Stimulated activated CD8-positive, alpha-beta memory T cell treated with anti-CD3 and anti-CD28 coated beads, Interleukin-7, amount 100 ng/mL, for 24 hours (primary cell): ENCODE measurements at places on chromosomes 2 and 18.

- DNase-seq: no peak
Observed at GRCh38 chr2:129757366-129757914, 222.0 kb upstream of the RAB6C start.

DNA sequence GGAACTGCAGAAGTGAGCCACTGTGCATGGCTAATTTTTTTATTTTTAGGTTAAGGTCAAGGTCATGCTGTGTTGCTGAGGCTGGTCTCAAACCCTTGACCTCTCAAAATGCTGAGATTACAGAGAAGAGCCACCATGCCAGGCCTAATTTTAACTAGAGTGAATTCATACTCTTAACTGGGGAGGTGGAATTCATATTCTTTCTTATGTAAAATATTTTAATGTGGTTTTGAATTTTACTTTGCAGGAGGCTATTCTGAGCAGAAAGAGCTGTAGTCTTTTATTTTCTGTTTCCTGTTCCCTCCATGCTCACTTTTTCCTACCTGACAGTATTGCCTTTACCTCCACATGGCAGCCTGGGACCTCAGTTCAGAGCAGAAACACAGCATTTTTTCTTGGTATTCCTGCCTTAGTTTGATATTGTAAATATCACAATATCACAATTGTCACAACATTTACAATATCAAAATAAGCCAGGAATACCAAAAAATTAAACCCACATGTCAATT is 37.1 kb upstream of the CCNYL1 start:
- no peak for DNase-seq

- DNase-seq: no peak
Observed at GRCh38 chr18:43526426-43527145, 249.3 kb upstream of the SYT4 start.

DNA sequence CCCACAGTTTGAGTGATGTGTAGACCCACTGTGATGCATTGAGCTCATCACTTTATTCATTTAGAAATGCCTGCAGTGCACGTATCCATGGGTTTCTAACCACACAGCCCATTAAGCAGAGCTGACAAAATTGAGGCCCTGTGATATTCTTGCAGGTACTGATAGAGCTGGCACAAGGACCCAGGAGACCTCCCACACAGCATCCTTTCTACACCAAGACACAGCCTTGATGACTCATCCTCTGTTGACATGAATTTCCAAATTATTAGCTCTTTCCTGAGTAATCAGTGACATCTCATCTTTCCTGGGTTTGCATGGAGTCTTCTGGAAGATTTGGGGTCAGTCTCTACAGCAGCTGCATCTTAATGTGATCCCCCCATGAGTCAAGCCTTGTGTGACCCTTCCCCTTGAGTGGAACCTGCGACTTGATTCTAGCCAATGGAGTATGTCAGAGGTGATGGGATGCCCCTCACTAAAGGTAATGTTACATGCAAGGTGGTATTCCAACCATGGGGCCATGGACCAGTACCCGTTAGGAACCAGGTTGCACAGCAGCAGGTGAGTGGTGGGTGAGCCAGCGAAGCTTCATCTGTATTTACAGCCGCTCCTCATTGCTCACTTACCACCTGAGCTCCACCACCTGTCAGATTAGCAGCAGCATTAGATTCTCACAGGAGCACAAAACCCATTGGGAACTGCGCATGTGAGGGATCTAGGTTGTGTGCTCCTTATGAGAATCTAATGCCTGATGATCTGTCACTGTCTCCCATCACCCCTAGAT is 181.1 kb upstream of the ARL4C start:
- no peak for DNase-seq

DNA sequence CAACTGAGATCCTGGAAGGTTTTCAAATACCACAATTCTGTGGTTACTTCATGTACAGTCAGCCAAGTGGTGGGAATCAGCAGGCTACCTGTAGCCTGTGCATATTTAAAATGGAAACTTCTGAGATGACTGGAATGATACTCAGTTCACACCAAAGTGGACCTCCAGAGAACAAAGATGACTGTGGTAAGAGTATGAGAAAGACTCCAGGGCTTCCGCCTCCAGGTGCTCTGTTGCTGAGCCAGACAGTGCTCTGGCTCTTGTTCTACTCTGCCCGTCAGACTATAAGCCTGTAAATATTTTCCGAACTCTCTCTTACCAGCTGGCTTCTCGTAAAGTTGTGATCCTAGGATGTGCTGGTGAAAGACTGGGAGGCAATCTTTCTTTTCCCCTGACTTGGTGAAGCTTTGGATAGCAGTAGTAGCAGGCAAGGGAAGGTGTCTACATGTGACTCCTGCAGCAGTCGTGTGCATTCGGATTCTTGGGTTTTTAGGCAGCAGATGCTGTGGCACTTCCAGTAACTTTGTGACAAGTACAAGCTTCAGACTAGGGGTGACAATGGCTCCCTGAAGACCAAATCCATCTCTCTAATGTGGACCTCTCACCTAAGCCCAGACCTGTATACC is 23.1 kb downstream of the ST3GAL5 start:
- DNase-seq: no peak
